ENCODE measurements at places on chromosomes 1 and 21.

DNA sequence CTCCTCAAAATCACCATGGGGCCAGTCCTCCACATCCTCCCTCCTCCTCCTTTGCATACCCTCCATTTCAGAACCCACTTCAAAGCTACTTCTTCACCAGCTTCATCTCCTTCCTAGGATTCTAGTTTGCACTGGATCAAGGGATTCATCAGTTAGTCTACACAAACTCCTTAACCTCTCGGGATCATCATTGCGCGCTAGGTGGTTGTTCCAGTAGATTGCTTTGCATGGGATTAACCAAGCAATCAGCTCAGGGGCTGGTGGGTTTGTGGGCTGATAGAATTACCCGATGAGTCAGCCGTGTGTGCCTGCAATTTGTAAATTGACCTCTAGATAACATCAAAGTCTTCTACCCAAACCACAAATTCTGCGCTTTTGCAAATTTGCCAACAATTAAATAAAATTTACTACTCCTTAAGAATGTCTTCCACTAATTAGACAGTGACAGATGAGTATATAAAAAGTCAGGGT lies 7.7 kb downstream of the KANK4 start:
- no peak for DNase-seq
- no peaks in the 10 kb centered on the region for H3K27me3 ChIP-seq
- H3K27ac ChIP-seq, result no peak overlapping the region
- no peaks in the 10 kb centered on the region for H3K4me1 ChIP-seq
- no peaks in the 10 kb centered on the region for H3K36me3 ChIP-seq

DNA sequence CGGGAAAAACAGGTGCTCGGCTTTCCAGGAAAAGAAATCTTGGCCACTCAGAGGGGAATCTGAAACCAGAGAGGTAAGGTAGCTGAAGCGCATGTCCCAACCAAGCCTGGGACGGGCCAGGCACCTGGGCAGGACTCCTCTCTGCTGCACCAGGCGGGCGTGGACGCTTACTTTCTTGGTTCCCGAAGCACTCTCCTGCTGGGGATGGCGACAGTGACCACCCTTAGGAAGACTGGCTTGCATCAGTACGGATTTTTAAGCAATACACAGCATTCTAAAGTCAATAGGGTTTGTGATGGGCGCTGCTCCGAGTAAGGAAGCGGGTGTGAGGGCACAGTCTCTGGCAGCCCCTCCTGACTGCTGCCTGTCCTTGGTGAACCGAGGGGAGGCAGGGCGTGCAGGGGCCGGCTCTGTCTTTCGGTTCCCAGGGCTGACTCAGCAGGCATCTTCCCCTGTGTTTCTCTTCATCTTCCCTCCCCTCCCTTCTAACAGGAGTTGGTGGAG lies 74.9 kb upstream of the ANGPTL1 start:
- H3K27me3 ChIP-seq, result no peaks in the 10 kb centered on the region
- H3K36me3 ChIP-seq, result no peaks in the 10 kb centered on the region
- peak overlapping the region; percentile 8 for H3K4me3 ChIP-seq
- no peak overlapping the region for H3K27ac ChIP-seq
- no peak for DNase-seq

GRCh38 chr1:27690183-27690582 lies 18.2 kb upstream of the IFI6 start:
- no peaks in the 10 kb centered on the region for H3K36me3 ChIP-seq
- no peak overlapping the region for H3K4me3 ChIP-seq
- DNase-seq, result no peak
- peak overlapping the region; percentile 25 for H3K27ac ChIP-seq

- H3K4me1 ChIP-seq, result no peaks in the 10 kb centered on the region
- no peaks in the 10 kb centered on the region for H3K36me3 ChIP-seq
- no peak for DNase-seq
- H3K27me3 ChIP-seq, result no peaks in the 10 kb centered on the region
These were observed 6.6 kb upstream of the NSUN4 start for GRCh38 chr1:46334030-46334384.

GRCh38 chr21:17709266-17709611 lies 96.5 kb upstream of the BTG3 start:
- no peak overlapping the region for H3K4me3 ChIP-seq
- H3K4me1 ChIP-seq, result no peaks in the 10 kb centered on the region
- H3K27ac ChIP-seq, result no peak overlapping the region
- H3K36me3 ChIP-seq, result no peaks in the 10 kb centered on the region
- no peaks in the 10 kb centered on the region for H3K27me3 ChIP-seq
- DNase-seq, result no peak

- no peaks in the 10 kb centered on the region for H3K4me1 ChIP-seq
- no peak overlapping the region for H3K4me3 ChIP-seq
- no peaks in the 10 kb centered on the region for H3K36me3 ChIP-seq
- H3K27me3 ChIP-seq, result no peaks in the 10 kb centered on the region
- DNase-seq, result no peak
- no peak overlapping the region for H3K27ac ChIP-seq
These were observed 15.3 kb upstream of the TMCO2 start for GRCh38 chr1:40232444-40232843.

DNA sequence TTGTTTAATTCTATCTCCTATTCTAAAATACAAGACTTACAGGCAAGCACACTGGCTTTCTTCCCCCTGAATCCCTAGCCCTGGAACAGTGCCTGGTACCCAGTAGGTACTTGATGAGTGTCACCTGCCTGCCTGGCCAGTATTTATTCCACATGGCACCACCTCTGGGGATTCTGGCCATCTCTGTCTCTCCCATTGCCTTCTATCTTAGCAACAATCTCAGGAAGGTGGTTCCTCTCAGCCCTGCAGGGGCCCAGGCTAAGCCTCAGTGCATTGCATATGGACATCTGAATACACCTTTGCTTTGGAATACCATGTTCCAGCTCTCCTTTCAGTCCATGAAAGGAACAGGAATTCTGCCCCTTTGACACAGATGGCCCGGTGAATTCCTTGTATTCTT lies 81.0 kb downstream of the HIVEP3 start:
- H3K27me3 ChIP-seq, result no peaks in the 10 kb centered on the region
- DNase-seq, result no peak
- H3K4me1 ChIP-seq, result no peaks in the 10 kb centered on the region
- no peak overlapping the region for H3K4me3 ChIP-seq
- no peaks in the 10 kb centered on the region for H3K36me3 ChIP-seq

DNA sequence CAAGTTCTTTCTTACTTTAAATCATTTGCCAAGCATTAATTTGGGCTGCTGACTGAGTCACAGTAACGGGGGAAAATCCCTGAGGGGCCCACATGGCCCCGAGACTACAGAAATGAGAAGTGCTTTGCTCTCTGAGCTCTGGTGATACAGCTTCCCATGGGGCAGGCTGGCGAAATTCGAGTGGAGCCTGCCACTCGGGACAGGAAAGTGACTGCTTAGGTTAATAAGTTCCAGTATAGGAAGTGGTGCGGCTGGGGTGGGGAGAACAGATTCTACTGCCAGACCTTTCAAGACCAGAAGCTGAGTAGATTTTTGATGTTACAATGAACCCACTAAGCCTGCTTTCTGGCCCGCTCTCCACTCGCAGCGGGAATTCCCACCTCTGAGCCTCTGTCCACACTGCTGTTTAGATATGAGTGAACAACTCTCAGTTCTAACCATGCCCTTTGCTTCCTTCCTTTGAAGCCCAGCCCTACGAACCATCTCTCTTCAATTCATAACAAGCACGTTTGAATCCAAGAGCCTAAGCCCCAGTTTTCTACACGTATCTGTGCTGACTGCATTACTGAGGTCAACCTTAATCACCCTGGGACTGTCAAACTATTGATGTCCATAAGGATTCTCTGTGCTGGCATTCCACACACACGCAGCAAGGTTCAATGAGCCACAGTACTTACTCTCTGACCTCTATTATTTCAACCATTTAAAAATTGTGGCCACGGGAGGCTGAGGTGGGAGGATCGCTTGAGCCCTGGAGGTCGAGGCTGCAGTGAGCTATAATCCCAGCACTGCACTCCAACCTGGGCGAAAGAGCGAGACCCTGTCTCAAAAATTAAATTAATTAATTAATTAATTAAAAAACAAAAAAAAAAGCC lies 9.6 kb downstream of the ZBTB17 start:
- peak overlapping the region; percentile 73 for H3K27ac ChIP-seq
- no peaks in the 10 kb centered on the region for H3K36me3 ChIP-seq
- peak; percentile 28 for DNase-seq
- H3K4me3 ChIP-seq, result no peak overlapping the region
- no peaks in the 10 kb centered on the region for H3K4me1 ChIP-seq

GRCh38 chr21:25191141-25191540 lies 416.1 kb downstream of the MRPL39 start:
- no peak overlapping the region for H3K27ac ChIP-seq
- DNase-seq, result no peak
- H3K4me3 ChIP-seq, result no peak overlapping the region

- no peaks in the 10 kb centered on the region for H3K4me1 ChIP-seq
- H3K27ac ChIP-seq, result peak overlapping the region; percentile 13
- no peak overlapping the region for H3K4me3 ChIP-seq
- no peaks in the 10 kb centered on the region for H3K27me3 ChIP-seq
- H3K36me3 ChIP-seq, result no peaks in the 10 kb centered on the region
These were observed 25.6 kb downstream of the SLC22A15 start for GRCh38 chr1:116001739-116002487.

DNA sequence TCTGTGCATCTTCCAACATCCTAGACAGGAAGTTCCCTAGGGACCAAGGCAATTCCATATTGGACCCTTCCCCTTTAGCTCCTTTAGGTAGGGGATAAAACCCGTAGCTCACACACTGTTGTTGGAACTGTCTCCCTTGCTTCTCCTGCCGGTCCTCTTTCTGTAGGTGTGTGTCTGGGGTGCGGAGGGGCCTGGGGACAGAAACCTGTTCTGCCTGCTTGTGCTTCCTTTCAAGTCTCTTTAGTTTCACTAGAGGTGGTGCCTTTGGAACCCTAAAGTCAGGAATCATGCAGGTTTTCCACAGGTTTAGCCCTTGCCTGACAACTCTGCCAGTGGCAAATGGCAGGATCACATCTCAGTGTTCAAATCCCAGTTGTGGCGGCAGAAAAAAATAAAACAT lies 74.6 kb upstream of the PTGFRN start:
- H3K27me3 ChIP-seq, result no peaks in the 10 kb centered on the region
- no peak for DNase-seq
- H3K4me1 ChIP-seq, result no peaks in the 10 kb centered on the region
- H3K27ac ChIP-seq, result no peak overlapping the region

DNA sequence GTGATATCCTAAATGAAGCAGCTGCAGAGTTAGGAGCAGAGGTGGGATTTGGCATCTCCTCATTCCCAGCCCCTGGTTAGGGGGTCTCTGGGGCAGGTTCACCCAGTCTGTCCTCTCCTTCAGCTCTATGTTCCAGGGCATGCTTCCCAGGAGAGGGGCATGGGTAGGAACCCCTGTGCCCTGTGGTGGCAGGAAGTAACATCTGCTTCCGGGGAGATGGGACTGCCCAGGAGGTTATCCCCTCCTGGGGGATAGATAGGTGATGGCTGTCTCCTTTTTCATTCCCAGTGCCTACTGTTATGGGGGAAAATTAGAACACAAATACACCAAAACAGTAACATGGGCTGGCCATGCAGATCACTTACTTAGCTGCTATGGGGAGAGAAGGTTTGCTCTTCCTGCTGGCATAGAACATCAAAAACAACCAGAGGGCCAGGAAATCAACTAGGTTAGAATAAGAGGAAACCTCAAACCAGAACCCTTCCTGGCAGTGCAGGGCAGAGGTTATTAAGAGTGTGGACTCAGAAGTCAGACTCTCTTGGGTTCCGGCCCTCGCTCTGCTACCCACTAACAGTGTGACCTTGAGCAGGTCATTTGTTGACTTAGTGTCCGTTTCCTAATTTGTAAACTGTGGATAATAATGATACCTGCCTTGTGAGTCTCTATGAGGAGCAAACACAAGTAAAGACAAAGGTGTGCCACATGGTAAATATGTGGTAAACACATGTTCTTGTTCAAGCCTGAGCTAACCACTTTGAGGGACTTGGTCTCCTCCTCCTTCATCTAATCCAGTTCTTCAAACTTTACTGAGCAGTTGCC lies 157.8 kb upstream of the JUN start:
- H3K4me3 ChIP-seq, result no peak overlapping the region
- H3K4me1 ChIP-seq, result no peaks in the 10 kb centered on the region
- H3K36me3 ChIP-seq, result no peaks in the 10 kb centered on the region
- DNase-seq, result no peak

GRCh38 chr1:65255035-65255655 lies 54.2 kb upstream of the DNAJC6 start:
- H3K27me3 ChIP-seq, result no peaks in the 10 kb centered on the region
- no peak for DNase-seq
- peak overlapping the region; percentile 94 for H3K4me3 ChIP-seq
- peaks cover 8% of the 10 kb centered on the region for H3K4me1 ChIP-seq
- no peaks in the 10 kb centered on the region for H3K36me3 ChIP-seq

GRCh38 chr1:35544976-35545375 lies 12.2 kb downstream of the KIAA0319L start:
- no peaks in the 10 kb centered on the region for H3K36me3 ChIP-seq
- H3K27ac ChIP-seq, result peak overlapping the region; percentile 18
- H3K4me1 ChIP-seq, result peaks cover 14% of the 10 kb centered on the region
- H3K4me3 ChIP-seq, result no peak overlapping the region
- DNase-seq, result no peak

- H3K4me1 ChIP-seq, result no peaks in the 10 kb centered on the region
- no peak overlapping the region for H3K4me3 ChIP-seq
- no peak for DNase-seq
- H3K27me3 ChIP-seq, result no peaks in the 10 kb centered on the region
- no peaks in the 10 kb centered on the region for H3K36me3 ChIP-seq
- H3K27ac ChIP-seq, result no peak overlapping the region
These were observed 13.3 kb downstream of the ARHGEF19 start for GRCh38 chr1:16199157-16199501.

- H3K4me1 ChIP-seq, result no peaks in the 10 kb centered on the region
- no peak for DNase-seq
- no peaks in the 10 kb centered on the region for H3K27me3 ChIP-seq
- H3K4me3 ChIP-seq, result no peak overlapping the region
These were observed 141.3 kb upstream of the NCAM2 start for GRCh38 chr21:20856926-20857325.

- no peaks in the 10 kb centered on the region for H3K4me1 ChIP-seq
- H3K27ac ChIP-seq, result no peak overlapping the region
- no peak for DNase-seq
- H3K36me3 ChIP-seq, result peaks cover 5% of the 10 kb centered on the region
These were observed 46.9 kb downstream of the S100B start for GRCh38 chr21:46557919-46558392.

DNA sequence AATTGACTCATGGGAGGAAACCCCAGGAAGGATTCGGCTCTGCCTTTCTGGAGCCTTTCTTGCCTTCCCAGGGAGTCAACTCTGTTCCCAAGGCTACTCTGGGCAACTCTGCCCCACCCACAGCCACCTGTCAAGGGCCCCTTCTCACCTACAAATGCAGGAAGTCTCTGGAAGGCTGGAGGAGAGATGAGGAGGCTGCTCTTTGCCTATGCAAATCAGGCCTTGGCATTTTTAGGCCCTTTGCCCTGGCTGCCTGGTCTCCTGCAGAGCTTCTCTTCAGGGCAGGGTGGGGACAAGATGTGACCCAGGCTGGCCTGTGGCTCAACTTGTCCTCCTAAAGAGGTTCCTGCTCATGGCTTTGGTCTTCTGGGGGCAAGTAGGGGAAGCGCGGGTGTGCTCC lies 5.4 kb downstream of the SLC6A9 start:
- H3K27me3 ChIP-seq, result no peaks in the 10 kb centered on the region
- DNase-seq, result no peak
- no peak overlapping the region for H3K27ac ChIP-seq
- H3K4me1 ChIP-seq, result no peaks in the 10 kb centered on the region
- no peaks in the 10 kb centered on the region for H3K36me3 ChIP-seq

Measured in breast epithelium (tissue), 4 donors.